ENCODE measurements at places on chromosomes 11 and 22.

GRCh38 chr22:39522567-39523300 is 2.4 kb downstream of the ATF4 start:
- DNase-seq = peak; percentile 52

DNA sequence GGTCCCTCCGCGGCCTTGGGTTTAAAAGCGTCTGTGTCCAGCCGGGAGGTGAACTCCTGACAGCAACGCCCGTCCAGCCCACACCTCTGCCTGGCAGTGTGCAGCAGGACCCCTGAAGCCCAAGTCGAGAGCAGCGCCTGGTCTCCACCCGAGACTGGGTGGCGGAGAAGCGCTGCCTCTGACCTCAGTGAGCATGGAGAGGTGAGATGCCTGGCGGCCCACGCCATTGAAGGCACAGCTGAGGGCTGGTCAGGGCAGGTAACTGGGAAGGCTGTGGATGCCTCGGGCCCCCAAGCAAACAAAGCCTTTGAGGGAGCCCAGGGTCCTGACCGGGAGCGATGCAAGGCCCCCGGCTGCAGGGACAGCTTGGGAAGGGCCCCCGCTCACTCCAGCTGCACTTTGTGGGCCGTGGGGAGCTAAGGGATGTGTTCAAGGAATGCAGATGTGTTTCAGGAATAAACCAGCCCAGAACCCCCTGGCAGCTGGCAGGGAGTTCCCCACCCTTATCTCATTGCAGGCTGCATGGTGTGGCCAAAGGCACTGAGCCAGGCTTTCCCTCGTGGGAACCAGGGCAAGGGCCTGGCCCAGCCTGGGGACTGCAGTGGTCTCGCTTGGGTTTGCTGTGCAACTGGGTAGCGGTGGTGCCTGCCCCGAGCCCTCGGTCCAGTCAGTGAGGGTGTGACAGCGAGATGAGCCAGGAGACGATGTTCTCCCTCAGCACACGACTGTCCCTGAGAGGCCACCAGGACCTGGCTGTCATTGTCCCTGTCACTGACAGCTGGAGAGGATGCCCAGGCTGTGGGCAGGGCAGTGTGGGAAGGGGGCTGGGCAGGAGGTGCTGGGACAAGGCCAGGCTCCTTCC is 92.5 kb downstream of the WNT7B start:
- no peak for DNase-seq

- DNase-seq = no peak
Observed at GRCh38 chr11:115290893-115291292, 213.3 kb downstream of the CADM1 start.

- DNase-seq = peak; percentile 96
Observed at GRCh38 chr22:18057568-18058209, 20.1 kb upstream of the PEX26 start.

- no peak for DNase-seq
Observed at GRCh38 chr22:47401976-47402770, 639.7 kb downstream of the TBC1D22A start.

DNA sequence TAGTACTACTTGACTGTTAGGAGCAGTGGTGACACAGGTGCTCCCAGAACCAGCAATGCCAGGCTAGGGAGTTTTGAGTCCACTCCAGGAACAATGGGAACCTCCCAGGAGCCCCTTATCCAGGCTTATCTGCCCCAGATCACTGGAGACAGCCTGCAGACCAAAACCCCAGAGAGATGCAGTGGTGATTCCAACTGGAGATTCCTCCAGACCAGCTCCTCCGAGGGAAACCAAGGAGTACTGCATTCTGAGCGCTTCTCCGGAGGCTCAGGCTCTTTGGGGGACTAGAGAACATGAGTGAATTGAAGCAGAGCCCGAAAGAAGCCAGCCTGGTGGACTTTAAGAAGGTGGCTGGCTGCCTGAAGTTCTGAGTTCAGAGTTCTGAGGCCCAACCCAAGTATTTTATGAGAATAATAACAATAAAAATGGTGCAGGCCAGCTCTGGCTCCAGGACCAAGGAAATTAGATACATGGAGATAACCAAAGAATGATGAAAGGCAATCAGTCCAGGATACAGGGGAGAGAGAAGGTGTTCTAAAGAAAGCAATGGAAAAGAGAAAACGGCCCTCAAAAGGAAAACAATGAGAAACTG is 1.3 kb upstream of the TMEM25 start:
- no peak for DNase-seq

DNA sequence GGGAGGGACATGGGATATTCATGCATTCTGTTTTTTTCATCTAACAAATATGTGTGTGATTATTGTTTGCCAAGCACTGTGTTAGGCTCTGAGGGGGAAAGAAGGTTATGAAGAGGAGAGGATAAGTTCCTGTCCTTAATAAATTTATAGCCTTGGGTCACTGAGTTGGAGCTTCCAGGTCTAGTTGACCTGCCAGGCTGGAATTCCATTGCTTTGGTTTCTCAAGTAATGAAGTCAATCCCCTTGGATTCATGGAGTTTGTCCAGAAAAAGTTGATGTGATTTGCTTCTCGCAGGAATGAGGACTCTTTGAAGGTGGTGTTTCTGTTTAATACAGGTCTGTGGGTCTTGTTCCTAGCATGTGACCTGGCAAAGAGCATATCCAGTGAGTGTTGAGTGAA is 156.2 kb downstream of the ADAMTS15 start:
- no peak for DNase-seq

DNA sequence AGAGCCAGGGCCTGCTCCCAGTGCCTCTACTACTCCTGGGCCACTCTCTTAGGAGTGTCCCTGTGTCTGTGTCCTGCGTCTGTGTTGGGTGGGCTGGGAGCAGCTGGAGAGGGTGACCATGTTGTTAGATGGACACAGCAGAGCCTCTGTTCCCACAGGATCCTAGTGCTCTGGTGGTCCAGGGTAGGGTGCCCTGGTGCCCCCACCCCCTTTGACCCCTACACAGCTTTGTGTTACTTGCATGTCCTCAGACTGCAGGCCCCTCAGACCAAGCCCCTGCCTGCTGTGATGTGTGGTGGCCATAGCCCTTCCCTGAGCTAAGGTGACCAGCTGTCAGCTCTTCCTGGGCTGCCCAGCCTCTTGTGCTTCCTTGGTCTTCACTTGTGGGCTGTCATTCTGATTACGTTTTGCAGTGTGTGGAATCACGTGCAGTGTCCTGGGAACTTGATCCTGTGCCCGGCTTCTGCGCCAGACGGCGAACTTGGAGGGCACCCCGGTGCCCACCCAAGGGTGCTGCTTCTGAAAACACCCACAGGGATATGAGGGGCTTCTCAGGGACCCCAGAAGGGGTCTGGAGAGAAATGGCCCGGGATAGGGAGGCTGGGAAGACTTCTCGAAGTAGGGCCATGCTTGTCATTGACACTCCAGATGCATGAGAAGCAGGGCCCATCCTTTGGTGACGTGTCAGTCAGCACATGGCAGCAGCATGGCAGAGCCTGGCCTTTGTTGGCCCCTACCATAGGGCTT is 1.5 kb downstream of the TANGO2 start:
- DNase-seq = no peak

DNA sequence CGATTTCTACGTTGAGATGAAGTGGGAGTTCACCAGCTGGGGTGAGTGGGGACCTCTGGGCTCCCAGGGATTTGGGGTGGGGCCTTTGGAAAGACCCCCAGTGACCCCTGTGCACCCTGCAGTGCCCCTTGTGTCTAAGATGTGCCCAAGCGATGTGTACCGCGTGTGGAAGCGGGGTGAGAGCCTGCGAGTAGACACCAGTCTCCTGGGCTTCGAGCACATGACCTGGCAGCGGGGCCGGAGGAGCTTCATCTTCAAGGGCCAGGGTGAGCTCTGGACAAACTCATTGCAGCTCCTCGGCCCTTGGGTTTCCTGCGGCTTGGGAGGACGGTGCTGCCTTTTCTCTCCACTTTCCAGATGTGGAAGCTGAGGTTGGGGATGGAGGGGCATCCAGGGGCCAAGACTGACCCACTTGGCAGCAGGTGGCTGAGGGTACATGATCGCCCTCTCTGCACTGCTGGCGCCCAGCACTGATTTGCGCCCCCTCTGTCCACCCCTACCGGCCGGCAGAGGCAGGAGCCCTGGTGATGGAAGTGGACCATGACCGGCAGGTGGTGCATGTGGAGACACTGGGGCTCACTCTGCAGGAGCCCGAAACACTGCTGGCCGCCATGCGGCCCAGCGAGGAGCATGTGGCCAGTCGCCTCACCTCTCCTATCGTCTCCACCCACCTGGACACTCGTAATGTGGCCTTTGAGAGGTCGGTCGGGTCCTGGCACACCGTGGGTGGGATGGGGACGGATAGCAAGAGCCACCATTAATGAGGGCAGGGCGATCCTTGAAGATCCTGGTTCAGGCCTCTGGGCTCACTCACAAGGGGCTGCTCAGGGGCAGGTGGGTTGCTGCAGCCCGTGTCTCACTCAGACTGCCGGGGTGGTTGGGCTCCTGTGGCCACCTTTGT is 2.6 kb downstream of the ANKRD13D start:
- DNase-seq = no peak

DNA sequence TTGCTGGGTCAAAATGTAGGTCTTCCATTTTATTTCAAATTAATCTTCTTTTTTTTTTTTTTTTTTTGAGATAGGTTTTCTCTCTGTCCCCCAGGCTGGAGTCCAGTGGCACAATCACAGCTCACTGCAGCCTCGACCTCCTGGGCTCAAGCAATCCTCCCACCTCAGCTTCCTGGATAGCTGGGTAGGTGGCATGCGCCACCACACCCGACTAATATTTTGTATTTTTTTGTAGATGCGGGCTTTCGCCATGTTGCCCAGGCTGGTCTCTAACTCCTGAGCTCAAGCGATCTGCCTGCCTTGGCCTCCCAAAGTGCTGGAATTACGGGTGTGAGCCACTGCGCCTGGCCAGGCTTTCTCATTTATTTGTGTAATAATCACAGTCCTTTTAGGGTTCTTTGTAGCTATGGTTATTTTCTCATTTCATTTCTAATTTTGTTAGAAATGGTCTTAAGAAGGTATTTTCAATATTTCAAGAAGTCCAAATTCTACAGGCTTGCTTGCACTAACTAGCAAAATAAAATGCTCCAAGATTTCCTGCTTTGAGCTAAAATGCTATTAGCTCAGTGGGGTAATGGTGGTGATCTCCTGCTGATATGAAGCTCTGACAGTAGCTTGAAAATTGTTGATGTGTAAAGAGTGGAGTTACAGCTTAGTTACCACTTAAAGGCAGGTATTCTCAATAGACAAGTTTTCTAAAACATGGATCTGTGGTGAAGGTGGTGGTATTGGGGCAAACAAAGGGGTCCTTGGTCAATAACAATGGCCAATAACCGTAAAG is 50.0 kb downstream of the RBX1 start:
- DNase-seq = no peak

GRCh38 chr11:78112582-78113275 is 26.7 kb downstream of the ALG8 start:
- no peak for DNase-seq

DNA sequence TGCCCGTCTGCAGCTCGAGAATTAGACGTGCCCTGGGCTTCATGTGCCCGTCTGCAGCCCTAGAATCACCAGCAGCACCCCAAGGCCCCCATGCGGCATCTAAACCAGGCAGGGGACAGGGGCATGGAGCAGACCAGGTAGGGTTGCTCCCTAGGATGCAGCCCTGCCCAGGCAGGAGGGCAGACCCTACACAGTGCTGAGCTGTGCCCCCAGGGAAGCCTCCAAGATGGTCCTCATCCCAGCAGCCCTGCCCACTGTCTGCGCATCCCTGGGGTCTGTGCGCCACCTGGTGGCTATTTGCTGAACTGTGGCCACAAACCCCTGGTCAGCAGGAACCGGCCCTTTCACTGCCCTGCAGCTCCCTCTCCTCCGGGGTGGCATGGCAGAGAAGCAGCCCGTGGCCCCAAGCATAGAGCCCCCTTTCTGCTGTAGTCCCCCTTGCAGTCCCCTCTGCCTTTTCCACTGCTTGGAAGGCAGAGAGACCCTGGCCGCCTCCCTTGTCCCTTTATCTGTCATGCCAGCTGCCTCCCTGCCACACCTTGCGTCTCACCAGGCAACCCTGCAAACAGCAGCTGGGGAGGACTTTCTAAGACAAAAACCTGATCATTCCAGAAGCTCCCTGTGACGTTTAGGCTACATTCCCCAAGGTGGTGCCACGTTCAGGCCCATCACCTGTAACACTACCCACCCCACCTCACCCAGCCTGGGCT is 86.6 kb downstream of the KCNQ1 start:
- DNase-seq = peak; percentile 48

GRCh38 chr11:6127881-6128280 is 20.4 kb downstream of the OR56B4 start:
- DNase-seq = no peak

- no peak for DNase-seq
Observed at GRCh38 chr22:20111045-20111688, 4.7 kb upstream of the RANBP1 start.

DNA sequence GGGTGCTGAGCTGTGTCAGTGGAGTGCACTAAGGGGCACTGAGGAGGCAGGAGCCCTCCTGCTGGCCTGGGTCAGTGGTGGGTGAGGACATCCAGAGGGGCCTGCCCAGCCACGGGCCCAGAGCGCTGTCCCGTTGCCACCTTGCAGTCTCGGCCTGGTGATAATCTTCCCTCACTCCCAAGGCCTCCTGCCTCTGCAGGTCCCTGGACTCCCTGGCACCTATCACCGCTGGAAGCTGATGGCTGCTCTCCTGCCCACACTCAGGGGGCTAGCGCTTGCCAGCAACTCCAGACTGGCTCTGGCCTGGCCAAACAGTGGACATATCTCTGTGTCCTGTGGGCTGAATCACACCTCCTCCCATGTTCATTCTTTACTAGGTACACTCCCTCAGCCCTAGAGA is 86.5 kb upstream of the PITPNB start:
- DNase-seq = no peak

GRCh38 chr11:112290493-112290850 is 29.8 kb upstream of the PLET1 start:
- peak; percentile 22 for DNase-seq

DNA sequence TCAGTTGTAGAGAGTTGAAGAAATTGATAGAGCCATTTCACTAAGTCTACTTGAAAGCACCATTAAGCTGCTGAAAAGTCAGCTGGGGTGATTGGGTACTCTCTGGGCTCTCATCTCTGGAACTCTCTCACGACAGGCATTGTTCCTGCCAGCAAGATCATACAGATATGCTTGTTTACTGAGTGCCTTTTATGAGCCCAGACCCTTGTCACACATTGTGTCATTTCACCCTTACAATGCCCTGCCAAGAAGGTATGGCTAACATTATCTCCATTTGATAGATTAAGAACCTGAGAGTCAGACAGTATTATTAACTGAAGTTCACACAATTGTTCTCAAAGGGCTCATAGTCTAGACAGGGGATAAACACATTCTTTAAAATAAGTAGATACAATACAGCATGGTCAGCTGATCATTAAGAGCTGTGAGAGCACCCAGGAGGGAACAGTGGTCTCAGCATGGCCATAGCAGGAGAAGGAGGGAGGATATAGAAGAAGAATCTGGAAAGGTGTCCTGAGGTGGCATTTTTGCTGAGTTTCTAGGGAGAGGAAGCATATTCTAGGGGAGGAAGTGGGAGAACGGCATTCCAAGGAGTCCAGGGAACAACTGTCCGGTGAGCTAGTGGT is 580.5 kb downstream of the INSC start:
- no peak for DNase-seq

- peak; percentile 67 for DNase-seq
Observed at GRCh38 chr22:18024276-18024939, at the start of gene MICAL3. Gene MICAL3 (minus strand): TSS chr22:18024561. CDS start chr22:17906812, 117,749 bp downstream.

GRCh38 chr11:112391086-112391485 is 130.4 kb upstream of the PLET1 start:
- no peak for DNase-seq

Data from fibroblast of villous mesenchyme (primary cell).